ENCODE measurements at places on chromosomes 7 and 10.

GRCh38 chr10:129386415-129387257 is 80.4 kb upstream of the MGMT start:
- no peak for DNase-seq

- DNase-seq: no peak
These were observed 12.0 kb downstream of the UBTD1 start for GRCh38 chr10:97510686-97511085.

GRCh38 chr10:79384773-79385391 is 37.6 kb downstream of the PPIF start:
- no peak for DNase-seq

GRCh38 chr10:125160856-125161706 is 718 bp upstream of the CTBP2 start:
- DNase-seq: no peak

DNA sequence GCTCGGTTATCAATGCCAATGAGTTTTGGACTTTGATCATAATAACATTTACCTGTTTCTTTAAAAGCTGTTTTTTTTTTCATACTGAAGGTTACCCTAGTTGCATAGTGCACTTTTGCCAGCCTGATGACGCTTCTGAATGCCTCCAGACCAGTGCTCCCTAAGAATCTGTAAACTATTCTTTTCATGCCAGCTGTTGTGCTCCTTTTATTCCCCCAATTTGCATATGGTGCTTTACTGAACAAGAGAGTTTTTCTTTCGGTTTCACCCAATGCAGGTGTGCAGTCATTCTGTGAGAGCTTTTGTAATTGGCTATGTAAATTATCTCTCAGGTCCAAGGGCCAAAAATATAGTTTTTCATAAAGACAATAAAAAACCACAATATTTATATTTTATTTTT is 48.1 kb upstream of the GLCCI1 start:
- DNase-seq: peak; percentile 84

DNA sequence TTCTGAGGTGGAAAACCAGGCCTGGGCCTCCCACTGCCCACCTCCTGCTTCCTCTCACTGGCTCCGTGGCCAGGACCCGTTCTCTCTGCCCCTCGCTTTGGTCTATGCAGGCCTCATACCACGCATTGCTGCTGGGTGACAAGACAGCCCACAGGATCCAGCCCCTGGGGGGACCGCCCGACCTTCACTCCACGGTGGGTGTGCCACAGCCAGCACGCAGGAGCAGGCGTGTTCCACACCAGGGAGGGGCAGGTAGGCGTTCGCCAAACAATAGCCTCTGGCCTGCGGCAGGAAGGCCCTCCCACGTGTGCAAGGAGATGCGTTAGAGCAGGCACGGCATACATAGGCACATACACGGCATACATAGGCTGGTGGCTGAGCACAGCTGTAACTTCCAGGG is 233.4 kb downstream of the WDR37 start:
- DNase-seq: no peak

GRCh38 chr10:49200854-49201253 is 12.7 kb upstream of the TMEM273 start:
- DNase-seq: no peak

DNA sequence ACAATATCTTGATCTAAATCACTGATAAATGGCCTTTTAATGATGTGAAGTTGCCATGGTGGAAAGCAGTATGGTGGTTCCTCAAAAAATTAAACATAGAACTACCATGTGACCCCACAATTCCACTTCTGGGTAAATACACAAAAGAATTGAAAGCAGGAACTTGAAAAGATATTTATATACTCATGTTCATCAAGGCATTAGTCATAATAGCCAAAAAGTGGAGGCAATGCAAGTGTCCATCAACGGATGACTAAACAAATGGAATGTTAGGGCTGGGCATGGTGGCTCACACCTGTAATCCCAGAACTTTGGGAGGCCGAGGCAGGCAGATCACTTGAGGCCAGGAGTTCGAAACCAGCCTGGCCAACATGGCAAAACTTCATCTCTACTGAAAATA is 2.0 kb upstream of the DNAJC12 start:
- no peak for DNase-seq

GRCh38 chr7:44561962-44562621 is 11.6 kb downstream of the DDX56 start:
- DNase-seq: no peak

DNA sequence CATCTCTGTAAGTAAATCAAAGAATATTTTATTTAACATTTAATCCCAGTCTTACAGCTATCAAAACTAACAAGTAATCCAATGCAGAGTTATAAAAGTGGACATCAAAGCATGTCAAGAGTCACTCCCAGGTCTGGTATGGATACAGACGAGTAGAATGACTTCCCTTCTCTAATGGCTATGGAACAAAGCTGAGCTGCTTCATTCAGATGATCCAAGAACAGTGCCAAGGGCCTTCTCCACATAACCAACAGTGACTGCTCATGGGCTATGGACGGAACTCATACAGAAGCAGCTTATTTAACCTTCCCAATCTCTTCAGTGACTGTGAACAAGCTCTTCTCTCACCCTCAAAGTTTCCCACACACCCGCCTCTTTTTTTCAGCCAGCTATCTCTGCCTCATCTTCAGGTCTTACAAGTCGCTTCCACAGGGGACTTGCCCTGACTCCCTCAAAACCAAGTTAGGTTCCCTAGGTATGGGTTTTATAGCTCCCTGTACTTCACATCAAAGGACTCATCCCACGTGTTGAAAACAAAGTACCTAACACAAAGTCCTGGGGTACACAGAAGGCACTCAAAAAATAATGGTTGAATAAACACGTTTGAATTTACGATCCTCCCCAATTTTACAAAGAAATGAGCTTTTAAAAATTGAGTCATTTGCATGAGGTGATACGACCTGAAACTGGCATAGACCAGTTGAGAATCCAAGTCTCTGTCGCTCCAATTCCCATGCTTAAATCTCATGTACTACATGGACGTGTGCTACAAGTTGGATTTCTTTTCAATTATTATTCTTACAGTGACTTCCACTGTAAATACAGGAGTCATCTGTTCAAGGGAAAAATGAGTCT is 3.1 kb downstream of the USP6NL start:
- no peak for DNase-seq

- DNase-seq: no peak
These were observed 83.6 kb downstream of the RNF216 start for GRCh38 chr7:5697754-5698424.

GRCh38 chr10:92688927-92689662 is 660 bp upstream of the HHEX start:
- no peak for DNase-seq

DNA sequence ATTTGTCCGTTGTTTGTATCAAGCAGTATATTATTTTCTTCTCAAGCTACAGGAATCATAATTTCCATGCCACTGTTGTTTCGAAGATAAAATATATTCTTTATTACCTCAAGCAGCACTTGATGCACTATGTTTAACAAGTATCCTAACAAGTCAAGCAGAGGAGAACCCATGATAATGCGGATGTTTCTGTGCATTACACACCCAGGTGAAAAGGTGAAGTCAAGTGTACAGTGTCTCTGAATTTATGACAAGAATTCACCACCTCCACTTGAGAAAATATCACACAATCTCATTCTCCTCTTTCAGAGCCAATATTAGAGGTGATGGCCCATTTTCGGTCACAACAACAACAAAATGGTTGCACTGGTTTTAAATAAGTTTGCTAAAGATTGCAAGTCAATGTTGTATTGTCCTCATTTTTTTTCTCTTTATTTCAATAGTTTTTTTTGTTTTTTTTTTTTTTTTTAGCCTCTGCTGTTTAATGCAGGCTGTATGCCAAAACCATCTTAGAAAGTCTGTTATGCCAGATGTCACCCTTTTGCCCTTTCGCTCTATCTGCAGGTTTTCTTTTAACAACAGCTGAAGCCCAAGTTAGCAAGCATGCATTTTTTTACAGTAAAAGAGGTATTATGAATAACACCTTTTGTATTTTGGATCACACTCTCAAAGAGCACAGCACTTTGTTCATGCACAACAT is 568.7 kb upstream of the LRRN3 start:
- no peak for DNase-seq

DNA sequence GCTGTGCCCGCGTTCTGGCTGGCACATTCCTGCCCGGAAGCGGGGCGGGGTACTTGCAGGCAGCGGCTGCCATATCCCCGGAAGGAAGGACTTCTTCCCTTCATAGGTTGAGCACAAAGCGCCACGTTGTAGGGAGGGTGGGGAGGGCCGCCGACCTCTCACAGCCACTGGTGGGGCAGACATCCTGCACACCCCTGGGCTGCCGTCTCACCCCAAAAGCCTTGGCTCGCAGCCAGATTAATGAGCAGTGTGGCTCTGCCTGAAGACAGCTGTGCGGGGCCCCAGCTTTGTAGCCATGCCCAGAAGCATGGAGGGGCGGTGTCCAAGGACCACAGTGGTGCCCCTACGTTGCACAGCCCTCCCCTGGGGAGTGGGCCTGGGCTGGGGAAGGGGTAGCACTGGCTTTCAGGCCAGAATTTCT is 54.3 kb upstream of the DPYSL4 start:
- no peak for DNase-seq

DNA sequence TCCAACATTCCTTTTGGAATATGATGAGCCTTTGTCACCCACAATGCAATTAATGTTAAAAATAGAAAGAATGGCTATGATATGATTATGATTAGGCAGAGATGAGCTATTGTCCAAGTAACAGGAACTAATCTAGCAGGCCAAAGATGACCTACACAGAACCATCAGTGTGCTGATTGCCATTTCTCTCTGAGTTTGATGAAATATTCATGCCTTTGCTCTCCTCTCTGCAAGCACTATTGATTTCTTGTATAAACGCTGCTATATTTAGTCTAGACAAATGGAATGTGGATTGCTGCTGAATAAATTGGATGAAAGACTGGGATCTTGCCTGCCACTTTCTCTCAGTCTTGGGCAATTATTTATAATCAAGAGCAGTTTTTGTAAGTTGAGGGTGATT is 85.4 kb downstream of the HDAC9 start:
- DNase-seq: no peak

DNA sequence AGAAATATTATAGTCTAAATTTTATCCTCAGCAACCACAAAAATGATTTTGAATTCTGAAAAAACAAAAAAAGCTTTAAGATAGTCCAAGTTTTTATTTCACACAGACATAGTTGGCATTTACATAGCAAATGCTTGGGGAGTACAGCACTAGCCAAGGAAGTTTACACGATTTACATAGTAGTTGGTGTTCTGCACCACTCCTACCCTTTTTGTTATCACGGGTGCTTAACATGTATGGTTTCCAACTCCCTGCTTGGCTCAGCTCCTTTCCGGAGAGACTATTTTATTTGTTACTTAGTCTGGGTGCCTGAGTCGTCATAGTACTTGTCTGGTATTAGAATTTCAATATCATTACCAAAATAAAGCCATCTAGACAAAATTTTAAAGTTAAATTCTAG is 8.8 kb upstream of the GHRHR start:
- no peak for DNase-seq

GRCh38 chr7:31418928-31419327 is 78.4 kb upstream of the NEUROD6 start:
- DNase-seq: no peak

DNA sequence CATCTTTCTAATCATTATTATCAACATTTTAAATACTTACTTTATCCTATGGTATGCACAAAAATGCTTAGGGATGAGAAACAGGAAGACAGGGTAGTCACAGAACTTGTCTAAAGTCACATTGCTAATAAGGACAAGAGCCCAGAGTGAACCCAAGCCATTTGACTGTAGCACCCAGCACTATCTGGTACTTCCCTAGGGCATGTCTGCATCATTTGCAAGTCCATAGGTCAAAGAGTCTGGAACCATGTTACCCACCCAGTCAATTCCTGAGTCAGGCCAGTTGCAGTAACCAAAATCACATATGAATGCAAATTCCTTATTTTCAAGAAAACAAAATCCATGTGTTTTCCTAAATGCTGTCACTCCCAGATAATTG is 19.1 kb downstream of the ASAH2 start:
- DNase-seq: no peak

GRCh38 chr7:158274404-158274811 is 313.2 kb downstream of the PTPRN2 start:
- no peak for DNase-seq

GRCh38 chr10:101972761-101973160 is 83.2 kb downstream of the ARMH3 start:
- peak; percentile 35 for DNase-seq

GRCh38 chr10:10872764-10873163 is 144.9 kb upstream of the CELF2 start:
- no peak for DNase-seq

- no peak for DNase-seq
These were observed 105.4 kb downstream of the ITIH5 start for GRCh38 chr10:7561216-7561893.

DNA sequence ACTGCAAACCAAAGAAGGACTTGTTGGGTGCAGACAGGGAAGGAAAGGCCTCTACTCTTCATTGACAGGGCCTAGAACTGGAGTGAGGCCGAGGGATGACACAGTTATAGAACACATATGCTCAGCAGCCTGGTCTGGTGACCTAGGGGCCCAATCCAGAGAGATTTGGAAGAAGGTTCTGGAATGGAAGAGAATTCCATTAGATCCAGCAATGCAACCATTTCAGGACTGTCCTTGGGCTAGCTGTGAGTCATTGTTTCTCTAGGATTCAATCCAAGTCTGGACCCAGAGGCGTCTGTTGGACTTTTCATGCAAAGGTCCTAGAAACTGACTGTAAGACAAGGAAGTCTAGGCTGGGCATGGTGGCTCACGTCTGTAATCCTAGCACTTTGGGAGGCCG is 59.2 kb downstream of the WIPF3 start:
- no peak for DNase-seq

DNA sequence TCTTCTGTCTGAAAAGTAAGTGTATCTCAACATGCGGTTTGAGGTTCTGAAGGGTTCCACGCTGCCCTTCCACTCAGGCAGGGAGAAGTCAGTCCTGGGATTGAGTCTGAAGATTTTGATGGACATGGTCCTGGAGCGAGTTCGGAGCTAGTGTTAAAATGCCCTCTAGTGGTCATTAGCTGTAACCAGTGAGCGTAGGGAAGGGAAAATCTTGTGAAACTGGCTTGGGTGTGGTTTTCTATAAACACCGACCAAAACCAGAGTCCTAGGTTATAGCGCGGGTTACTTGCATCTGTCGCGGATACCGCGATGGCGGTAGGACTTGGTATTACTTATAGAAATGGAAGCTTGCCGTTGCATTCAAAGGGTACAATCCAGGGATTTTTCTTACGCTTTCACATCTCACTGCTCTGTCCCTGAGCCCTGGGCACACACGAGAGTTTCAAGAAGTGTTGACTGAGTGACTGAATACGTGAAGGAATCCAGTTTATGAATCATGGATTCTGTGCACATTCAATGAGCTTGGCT is 348.2 kb upstream of the C7orf33 start:
- DNase-seq: no peak

DNA sequence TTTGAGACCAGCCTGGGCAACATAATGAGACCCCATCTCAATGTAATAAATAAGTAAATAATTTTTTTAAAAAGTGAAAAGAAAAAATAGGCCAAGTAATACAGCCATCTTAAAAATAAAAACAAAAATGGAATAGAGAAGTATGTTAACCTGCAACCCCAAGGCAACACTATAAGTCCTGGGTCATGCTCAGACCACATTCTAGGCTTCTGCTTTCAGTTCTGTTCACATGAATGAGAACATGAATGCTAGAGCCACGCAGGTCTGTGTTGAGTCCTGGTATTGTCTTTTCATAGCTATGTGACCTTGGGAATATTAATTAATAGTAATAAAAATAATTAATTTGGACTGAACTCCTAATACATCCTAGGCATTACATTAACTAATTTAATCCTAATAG is 284.0 kb downstream of the AUTS2 start:
- no peak for DNase-seq
